ENCODE measurements at places on chromosomes 2 and 18. TPM values are rescaled to one million over a fixed set of nuclear protein-coding genes. Genes with fewer than 3 reads are reported as not detected.

Gene SKOR2
- total RNA-seq = not detected

Gene FOXD4L1
- not detected for total RNA-seq

Gene RPE
- 165 TPM for total RNA-seq

Gene DYTN
- not detected for total RNA-seq

Gene RAB6D
- not detected for total RNA-seq

Gene FAM110C
- total RNA-seq = not detected

Gene GALNT14
- not detected for total RNA-seq

Gene SCG2
- total RNA-seq = 2.2 TPM
